ENCODE measurements at places on chromosomes 12 and 14. TPM values are rescaled to one million over a fixed set of nuclear protein-coding genes. Genes with fewer than 3 reads are reported as not detected.

DNA sequence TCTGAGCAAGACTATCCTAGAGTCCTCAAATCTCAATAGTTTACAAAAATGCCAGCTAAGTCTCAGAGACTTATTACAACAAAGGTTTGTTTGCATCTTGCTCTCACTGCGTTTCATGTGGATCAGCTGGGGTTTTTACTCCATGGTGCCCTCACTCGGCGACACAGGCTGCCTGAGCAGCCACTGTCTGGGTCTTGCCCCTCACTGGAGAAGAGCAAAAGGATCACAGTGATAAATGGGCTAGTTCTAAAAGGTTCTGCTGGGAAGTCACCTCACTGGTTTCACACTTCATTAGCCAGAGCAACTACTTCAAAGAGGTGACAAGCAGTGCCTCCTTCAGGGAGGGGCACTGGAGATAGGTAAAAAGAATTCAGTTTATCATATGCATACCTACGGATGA is 392.0 kb downstream of the RPL10L start:
- no peak for DNase-seq

DNA sequence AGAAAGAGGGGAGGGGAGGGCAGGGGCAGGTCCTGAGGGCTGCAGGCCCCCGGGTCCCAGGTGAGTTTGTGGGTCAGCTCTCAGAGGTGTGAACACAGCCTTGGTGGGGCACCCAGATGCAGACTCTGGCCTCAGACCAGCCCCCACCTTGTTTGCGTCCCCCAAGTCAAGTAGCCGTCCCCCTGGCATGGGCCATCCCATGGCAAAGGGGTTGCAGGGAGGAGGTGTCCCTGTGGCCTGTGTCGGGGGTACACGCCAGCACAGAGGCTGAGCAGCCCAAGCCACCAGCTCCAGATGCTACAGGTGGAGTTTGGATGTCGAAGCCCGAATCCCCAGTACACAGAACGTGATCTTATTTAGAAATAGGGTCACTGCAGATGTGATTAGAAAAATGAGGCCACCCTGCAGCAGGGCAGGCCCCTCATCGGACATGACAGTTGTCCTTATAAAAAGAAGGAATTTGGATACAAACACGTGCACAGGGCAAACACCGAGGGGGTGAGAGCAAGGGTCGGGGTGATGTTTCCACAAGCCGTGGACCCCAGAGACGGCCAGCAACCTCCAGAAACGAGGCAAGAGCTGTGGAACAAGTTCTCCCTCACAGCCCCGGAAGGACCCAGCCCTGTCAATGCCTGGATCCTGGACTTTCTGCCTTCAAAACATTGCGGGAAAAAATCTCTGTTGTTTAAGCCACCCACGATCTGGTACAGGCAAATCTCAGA is 141.2 kb upstream of the C14orf180 start:
- DNase-seq: no peak

- DNase-seq: peak; percentile 43
Observed at GRCh38 chr14:61860294-61860918, 98.2 kb downstream of the SNAPC1 start.

DNA sequence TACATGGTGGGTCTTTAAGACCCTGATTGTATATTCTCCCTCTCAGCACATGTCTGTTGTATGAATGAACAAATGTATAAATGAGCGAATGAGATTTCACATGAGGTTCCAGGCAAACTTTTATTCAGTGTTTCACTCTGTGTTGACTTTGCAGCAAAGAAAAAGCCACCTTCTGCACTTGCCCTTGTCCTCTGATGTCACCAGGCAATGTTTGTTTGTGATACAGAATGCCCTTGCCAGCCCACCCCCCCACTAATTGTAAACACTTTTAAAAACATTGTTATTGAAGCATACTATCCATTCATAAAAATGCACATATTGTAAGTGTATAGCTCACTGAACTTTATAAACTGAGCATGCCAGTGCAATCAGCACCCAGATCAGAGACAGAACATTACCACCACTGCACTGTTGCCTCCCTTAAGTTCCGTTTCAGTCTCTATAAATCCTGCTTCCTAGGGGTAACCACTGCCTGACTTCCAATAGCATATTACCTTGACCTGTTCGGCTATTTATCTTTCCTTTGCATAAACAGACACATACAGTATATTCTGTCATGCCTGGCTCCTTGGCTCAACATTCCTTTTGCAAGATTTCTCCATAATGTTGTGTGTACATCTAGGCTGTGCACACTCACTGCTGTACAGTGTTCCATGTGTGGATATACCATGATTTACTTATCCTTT is 11.3 kb upstream of the LTA4H start:
- no peak for DNase-seq

DNA sequence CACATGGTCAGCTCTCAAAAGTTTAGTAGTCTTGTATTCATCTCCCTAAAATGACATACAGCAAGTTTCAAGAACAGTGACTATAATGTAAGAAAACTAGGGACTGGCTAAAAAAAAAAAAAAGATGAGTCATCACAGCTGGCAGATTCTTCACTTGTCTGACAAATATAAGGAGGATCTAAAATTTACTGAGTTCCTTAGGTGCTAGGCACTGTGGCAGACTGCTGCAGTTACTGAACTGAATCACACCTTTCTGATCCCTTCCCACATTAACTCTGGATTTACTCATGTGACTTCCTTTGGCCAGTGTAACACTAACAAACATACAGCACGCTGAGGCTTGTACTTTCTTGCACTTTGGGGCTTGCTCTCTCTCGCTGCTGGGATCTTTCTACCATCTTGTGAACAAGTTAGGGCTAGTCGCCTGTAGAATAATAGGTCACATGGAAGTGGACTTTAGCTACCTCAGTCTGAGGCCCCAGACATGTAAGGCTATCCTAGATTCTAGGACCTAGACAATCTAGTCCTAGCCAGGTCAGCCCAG is 32.1 kb downstream of the BAZ1A start:
- peak; percentile 84 for DNase-seq

- no peak for DNase-seq
Observed at GRCh38 chr12:2343681-2344080, 290.9 kb downstream of the CACNA1C start.

GRCh38 chr14:54763761-54764160 is 138.9 kb downstream of the GCH1 start:
- no peak for DNase-seq

GRCh38 chr12:120684523-120684932 is 2.4 kb upstream of the MLEC start:
- no peak for DNase-seq

DNA sequence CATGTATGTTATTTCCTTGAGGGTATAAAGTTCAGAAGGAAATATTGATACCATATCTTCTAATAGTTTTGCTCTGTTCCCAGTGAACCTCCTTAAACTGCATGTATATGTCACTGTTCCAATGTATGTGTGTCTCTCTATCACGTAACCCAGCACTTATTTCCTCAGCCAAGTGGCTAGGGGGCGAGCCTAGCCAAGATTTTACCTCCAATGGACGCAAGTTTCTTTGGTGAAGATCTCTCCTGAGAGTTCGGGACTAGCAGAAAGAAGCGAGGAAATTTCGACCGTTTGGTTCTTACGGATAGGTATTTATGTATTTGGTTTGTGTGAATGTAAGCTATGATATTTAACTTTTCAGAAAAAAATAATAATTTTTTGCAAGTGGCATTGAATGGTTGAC is 2.5 kb downstream of the SFSWAP start:
- DNase-seq: no peak

- peak; percentile 36 for DNase-seq
Observed at GRCh38 chr12:22625762-22626294, 857 bp downstream of the ETNK1 start.

DNA sequence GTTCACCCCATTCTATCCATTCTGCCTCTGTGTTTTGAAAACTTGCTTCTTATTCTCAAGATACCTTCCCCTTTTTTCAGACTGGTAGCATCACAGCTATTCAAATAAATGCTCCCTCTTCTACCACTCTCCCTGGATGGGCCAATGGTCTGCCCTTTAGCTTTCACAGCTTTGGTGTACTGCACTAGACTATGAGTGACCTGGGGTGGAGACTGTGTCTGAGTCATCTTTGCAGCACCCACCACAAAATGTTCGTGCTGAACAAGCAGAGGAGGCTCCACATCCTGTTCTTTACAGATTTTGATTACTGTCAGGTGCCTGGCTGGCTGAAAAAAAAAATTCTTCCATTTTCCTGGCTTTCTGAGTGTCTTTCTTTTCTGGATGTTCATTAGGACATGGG is 1104.1 kb upstream of the TMEM132C start:
- DNase-seq: peak; percentile 61

DNA sequence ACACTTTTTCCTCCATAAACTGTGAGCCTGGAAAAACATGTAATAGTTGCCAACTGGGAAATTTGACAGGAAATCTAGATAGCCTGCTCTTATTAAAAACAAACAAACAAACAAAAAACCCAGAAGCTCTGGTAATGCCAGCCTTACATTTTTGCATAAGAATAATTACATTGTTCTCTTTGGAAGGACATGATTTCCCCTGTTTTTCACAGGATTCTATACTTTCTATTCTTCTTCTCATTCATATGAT is 137.9 kb downstream of the AEBP2 start:
- no peak for DNase-seq

Gene PLEKHG7
- not detected for total RNA-seq

Gene ANO4
- total RNA-seq: 1.6 TPM

Gene POU6F1
- 3.5 TPM for total RNA-seq

Gene DAO
- total RNA-seq: not detected

Gene HOXC12
- not detected for total RNA-seq

Gene ASIC1
- 4.9 TPM for total RNA-seq

Measured in fibroblast of the aortic adventitia (primary cell).